ENCODE measurements at places on chromosomes 13 and 19. TPM values are rescaled to one million over a fixed set of nuclear protein-coding genes. Genes with fewer than 3 reads are reported as not detected.

- H3K36me3 ChIP-seq, result no peaks in the 10 kb centered on the region
- DNase-seq, result no peak
- no peak overlapping the region for H3K4me3 ChIP-seq
- H3K27ac ChIP-seq, result no peak overlapping the region
These were observed 205.0 kb downstream of the NALCN start for GRCh38 chr13:101211261-101211660.

GRCh38 chr19:11284515-11284914, 11.4 kb upstream of the TSPAN16 start:
- no peak overlapping the region for H3K27ac ChIP-seq
- H3K4me3 ChIP-seq, result no peak overlapping the region
- peaks cover 14% of the 10 kb centered on the region for H3K27me3 ChIP-seq
- DNase-seq, result no peak
- no peaks in the 10 kb centered on the region for H3K4me1 ChIP-seq

The LILRB5 gene
- polyA plus RNA-seq, result 3.0 TPM

DNA sequence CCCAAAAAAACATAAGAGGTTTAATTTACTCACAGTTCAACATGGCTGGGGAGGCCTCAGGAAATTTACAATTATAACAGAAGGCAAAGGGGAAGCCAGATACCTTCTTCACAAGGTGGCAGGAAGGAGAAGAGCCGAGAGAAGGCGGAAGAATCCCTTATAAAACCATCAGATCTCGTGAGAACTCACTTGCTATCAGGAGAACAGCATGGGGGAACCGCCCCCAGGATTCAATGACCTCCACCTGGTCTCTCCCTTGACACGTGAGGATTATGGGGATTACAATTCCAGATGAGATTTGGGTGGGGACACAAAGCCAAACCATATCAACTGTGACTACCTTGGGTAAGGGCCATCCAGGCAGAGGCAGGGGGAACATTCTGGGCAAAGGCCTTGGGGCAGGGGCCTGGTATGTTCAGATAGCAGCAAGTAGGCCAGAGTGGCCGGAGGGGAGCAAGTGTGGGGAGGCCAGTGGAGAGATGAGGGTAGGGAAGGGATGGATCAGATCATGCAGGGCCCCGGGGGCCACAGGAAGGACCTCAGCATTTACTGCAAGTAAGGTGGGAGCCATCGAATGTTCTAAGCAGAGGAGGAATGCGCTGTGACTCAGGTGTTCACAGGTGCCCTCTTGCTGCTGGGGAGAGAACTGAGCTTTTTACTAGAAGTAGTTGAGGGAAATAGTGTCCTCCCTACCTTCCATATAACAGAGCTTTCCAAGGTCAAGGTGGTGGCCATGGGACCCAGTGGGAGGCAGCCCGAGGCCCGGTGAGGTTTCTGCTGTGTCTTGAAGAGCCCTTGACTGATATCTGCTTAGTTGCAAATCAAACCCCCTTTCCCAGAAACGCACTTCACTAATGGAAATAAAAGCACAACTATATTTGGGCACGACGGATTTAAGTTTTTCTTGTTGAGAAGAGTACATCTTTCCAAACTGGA, 18.0 kb downstream of the RAB3D start:
- H3K27me3 ChIP-seq, result no peaks in the 10 kb centered on the region
- no peak overlapping the region for H3K4me3 ChIP-seq
- no peak for DNase-seq
- peaks cover 15% of the 10 kb centered on the region for H3K36me3 ChIP-seq

GRCh38 chr19:29724102-29724641, 9.1 kb upstream of the C19orf12 start:
- H3K4me1 ChIP-seq, result peaks cover 15% of the 10 kb centered on the region
- no peaks in the 10 kb centered on the region for H3K36me3 ChIP-seq
- DNase-seq, result no peak
- H3K27ac ChIP-seq, result no peak overlapping the region

DNA sequence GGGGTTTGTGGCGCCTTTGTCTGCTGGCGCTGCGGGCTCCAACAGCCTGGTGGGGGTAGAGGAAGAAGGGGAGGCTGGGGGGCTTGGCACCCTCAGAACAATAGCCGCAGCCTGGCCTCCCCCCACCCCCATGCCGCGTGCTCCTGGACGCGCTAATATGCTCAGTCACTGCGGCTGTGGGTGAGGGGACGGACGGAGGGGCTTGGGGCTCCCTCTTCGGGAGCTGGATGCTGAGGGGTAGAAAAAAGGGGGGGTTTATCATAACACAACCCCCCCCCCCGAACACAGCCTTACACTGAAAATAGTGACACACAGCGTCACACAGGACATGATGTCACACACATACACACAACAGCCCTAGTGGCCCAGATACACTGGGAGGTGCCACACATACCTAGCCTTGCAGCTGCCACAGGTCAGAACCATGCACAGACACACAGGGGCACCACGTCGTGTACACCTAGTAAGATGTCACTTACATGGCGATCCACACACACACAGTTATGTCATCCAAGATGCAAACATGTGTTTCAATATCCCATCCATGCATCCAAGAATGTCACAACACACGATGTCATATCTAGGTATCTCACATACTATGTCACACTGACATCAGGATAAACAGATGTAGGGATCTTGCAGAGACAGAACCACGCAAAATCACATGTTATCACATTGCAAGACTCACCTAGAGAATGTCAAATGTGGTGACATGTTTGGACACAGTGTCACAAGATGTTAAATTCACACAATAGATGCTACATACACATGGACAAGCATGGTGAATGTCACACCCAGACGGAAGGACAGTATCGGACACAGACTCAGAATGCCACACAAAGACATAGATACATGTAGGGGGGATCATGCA, 806 bp downstream of the MAST1 start:
- DNase-seq, result peak; percentile 41
- no peak overlapping the region for H3K27ac ChIP-seq
- peaks cover 91% of the 10 kb centered on the region for H3K27me3 ChIP-seq
- H3K36me3 ChIP-seq, result no peaks in the 10 kb centered on the region

The CACNG8 gene
- polyA plus RNA-seq, result 0.03 TPM

- no peak overlapping the region for H3K27ac ChIP-seq
- no peak for DNase-seq
- no peak overlapping the region for H3K4me3 ChIP-seq
- H3K27me3 ChIP-seq, result no peaks in the 10 kb centered on the region
These were observed 150.7 kb downstream of the KCTD15 start for GRCh38 chr19:33947265-33947964.

GRCh38 chr19:1283207-1283916, 2.3 kb upstream of the EFNA2 start:
- no peak overlapping the region for H3K4me3 ChIP-seq
- DNase-seq, result no peak
- no peak overlapping the region for H3K27ac ChIP-seq
- H3K27me3 ChIP-seq, result peaks cover 51% of the 10 kb centered on the region
- H3K36me3 ChIP-seq, result peaks cover 12% of the 10 kb centered on the region

The ZNF763 gene
- 1.3 TPM for polyA plus RNA-seq

DNA sequence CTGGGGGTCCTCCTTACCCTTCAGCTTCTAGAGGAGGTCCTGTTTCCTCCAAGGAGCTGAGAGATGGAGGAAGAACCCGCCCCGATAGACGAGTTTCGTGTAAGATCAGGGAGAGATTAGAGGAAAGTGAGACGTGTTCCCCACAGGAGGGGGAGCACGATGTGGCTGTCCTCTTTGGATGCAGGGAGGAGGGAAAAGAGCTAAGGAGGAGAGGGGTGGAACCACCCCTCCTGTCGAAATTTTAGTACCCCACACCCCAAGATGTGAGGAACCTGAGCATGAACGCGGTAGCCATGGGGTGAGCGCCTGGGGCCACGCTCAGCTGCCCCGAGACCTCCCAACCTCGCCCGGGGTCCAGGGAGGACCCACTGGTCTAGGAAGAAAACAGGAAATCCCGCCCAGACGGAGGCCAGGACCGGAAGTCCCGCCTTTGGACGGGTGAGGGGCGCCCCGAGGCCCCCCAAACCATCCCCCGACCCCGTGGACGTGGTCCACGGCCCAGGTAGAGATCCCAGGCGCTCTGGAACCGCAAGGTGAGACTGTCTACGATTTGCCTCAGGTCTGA, 1.2 kb downstream of the AKT1S1 start:
- no peaks in the 10 kb centered on the region for H3K27me3 ChIP-seq
- no peak for DNase-seq
- H3K36me3 ChIP-seq, result peaks cover 53% of the 10 kb centered on the region
- H3K4me1 ChIP-seq, result peaks cover 53% of the 10 kb centered on the region
- peak overlapping the region; percentile 92 for H3K4me3 ChIP-seq

The OR7C1 gene
- polyA plus RNA-seq, result not detected

Measured in stomach (tissue), 19 donors.